A549 treated with GW870086 at 1 μM for 4 hours (cell line): ENCODE measurements at places on chromosomes 1 and 21. TPM values are rescaled to one million over a fixed set of nuclear protein-coding genes. Genes with fewer than 3 reads are reported as not detected.

Gene MAEL
- not detected in 5 replicates for total RNA-seq

Gene OR2W3
- total RNA-seq: not detected in 5 replicates

Gene OLIG2
- total RNA-seq: not detected in 5 replicates

Gene FAM131C
- total RNA-seq: 15.1 to 21.1 TPM (median 19.8 TPM) in 5 replicates
